ENCODE measurements at places on chromosomes 12 and 14.
A peak's percentile ranks its signal among the peaks of the same experiment; 100 is the strongest.

DNA sequence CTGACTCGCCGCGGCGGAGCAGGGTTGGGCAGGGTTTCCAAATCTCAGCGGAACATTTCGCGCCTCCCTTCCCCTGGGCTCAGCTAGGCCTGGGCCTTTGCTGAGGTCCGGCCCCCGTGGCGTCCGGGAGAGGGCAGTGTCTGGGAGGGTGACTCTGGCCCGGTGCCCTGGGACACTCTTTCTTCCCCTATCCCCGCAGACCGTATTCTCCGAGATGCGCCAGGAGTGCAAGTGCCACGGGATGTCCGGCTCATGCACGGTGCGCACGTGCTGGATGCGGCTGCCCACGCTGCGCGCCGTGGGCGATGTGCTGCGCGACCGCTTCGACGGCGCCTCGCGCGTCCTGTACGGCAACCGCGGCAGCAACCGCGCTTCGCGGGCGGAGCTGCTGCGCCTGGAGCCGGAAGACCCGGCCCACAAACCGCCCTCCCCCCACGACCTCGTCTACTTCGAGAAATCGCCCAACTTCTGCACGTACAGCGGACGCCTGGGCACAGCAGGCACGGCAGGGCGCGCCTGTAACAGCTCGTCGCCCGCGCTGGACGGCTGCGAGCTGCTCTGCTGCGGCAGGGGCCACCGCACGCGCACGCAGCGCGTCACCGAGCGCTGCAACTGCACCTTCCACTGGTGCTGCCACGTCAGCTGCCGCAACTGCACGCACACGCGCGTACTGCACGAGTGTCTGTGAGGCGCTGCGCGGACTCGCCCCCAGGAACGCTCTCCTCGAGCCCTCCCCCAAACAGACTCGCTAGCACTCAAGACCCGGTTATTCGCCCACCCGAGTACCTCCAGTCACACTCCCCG, 3.0 kb downstream of the WNT1 start:
- no peak for DNase-seq

DNA sequence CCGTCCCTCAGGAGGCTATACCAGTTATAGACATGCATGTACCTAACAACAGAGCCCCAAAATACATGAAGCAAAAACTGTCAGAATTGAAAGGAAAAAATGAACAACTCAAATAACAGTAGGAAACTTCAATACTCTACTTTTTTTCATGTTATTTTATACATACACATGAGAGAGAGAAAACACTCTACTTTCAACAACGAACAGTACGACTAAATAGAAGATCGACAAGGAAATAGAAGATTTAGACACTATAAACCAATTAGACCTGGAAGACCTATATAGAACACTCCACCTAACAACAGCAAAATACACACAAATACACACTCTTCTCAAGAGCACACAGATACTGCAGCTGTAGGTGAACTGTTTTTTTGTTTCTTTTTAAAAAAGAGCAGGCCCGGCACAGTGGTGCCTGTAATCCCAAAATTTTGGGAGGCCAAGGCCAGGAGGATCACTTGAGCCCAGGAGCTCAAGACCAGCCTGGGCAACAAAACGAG, 34.7 kb upstream of the PNMA1 start:
- DNase-seq, result no peak

- DNase-seq, result peak; percentile 61
These were observed 40.3 kb downstream of the MAP1LC3B2 start for GRCh38 chr12:116599285-116600136.

- no peak for DNase-seq
These were observed 34.6 kb upstream of the TMTC2 start for GRCh38 chr12:82652071-82652470.

- no peak for DNase-seq
These were observed 26.4 kb downstream of the CDC42BPB start for GRCh38 chr14:103030741-103031565.
